Suprapubic skin (tissue), 4 donors: ENCODE measurements at places on chromosomes 12 and 14. TPM values are rescaled to one million over a fixed set of nuclear protein-coding genes. Genes with fewer than 3 reads are reported as not detected.
A peak's percentile ranks its signal among the peaks of the same experiment; 100 is the strongest.

Gene FGF6
- not detected for total RNA-seq

Gene IAPP
- total RNA-seq, result not detected

Gene GPR132
- 0.96 TPM for total RNA-seq

Gene APOLD1
- total RNA-seq, result 25.5 TPM

Gene GALC
- total RNA-seq, result 15.5 TPM

Gene SERPINA1
- 7.2 TPM for total RNA-seq

DNA sequence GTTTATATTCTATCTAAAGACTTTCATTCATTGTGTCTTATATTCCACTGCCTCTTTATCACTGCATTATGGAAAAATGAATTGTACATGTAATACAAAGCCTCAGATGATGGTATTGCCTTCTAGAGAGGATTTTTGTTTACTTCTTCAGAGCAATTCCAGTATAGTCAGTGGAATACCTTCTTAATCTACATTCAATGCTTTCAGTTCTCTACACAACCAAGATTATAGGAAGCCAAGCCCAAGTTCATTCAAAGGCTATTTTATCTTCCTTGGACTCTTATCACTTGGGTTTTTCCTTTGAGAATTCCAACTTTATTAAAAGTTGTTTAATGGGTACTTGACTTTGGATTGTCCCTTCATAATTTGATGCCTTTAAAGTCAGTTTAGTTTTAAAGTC lies 1971.0 kb upstream of the FLRT2 start:
- no peak for DNase-seq

DNA sequence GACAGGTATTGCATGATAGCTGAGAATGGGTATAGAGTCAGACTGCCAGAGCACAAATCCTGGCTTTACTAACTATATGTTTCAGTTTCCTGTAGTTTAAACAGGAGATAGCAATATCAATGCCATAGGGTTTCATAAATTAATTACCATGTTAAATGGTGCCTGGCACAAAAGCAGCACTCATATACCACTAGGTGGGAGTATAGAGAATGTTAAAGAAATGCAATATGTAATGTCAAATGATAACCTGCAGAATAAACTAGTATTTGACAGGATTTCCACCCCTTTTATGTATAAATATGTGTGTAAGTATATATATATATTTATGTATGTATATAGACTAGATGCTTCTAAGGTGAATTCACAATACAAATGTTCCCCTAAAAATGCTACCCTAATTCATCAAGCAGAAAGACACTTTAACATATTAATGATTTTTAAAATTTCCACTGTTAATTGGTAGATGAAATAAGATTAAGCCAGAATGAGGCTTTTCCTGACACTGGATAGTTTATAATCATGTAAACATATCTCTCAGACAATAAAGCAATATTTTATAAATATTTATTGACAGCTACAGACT lies 8.6 kb downstream of the WDR89 start:
- no peak for DNase-seq

DNA sequence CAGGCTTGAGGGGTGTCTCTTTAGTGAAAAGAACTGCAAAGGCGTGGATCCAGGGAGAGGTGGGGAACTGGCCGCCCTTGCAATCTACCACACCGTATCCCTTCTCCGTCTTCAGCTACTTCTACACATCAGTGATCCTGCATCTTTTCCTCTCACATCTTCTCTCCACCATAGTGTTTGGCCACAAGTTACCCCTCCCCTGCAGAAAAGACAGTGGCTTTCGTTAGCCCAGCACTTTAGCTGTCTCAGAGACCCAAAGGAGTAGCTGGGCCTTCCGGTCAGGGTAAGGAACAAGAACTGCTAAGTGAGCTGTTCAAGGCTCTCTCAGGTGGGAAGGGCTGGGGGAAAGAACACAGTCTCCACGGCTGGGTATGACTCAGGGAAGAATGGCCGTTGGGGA lies 158.4 kb downstream of the NDUFA12 start:
- DNase-seq, result no peak

- no peak for DNase-seq
These were observed 86.7 kb downstream of the LRP6 start for GRCh38 chr12:12180136-12180535.

DNA sequence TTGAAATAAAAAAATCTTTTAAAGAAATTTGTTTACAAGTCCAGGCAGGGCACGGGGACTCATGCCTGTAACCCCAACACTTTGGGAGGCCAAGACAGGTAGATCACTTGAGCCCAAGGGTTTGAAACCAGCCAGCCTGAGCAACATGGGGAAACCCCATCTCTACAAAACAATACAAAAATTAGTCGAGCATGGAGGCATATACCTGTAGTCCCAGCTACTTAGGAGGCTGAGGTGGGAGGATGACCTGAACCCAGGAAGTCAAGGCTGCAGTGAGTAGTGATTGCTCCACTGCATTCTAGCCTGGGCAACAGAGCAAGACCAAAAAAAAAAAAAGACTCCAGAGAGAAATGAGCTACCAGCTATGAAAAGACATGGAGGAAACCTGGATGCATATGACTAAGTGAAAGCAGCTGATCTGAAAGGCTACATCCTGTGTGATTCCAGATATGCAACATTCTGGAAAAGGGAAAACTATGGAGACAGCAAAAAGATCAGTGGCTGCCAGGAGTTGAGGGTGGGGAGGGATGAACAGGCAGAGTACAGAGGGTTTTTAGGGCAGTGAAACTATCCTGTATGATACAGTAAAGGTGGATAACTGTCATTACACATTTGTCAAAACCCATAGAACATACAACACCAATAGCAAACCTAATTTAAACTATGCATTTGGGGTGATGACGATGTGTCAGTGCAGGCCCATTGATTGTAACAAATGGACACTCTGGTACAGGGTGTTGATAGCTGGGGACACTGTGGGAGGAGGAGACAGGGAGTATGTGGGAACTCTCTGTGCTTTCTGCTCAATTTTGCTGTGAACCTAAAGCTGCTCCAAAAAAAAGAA lies 59.9 kb downstream of the PRKAB1 start:
- DNase-seq, result no peak

DNA sequence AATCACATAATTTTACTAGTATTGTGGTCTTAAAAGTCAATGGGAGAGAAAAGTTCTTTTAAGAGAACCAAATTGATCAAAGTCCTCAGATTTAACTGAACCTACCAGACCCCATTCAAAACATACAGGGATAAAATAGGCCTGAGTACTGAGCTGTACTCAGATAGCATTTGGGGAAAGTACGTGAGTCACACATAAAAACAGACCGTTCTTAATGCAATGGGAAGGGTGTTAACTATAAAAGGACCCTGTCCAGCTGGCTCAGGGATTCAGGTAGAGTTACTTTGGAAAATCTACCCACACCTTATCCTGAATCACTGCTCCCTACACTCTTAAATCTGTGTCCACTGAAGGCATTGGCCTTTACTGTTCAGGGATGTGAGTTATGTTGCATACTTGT lies 78.0 kb downstream of the PTPN21 start:
- no peak for DNase-seq

DNA sequence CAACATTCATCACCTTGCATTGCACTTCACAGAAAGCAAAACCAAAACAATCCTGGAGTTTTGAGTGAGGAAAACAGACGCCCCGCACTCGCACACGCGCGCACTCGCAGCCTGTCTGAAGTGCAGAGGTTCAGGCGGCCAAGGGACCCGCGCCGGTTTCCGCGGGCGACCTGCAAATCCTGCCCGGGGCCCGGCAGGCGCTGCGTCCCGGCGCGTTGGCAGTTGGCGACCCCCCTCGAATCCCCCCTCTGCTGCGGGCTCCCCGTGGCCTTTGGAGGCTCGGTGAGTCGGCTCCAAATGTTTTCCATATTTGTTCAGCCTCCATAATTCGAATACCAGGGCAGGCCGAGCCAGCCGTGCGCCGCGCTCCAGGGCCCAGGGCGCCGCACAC lies at the start of gene SSPN:
Gene SSPN (plus strand): TSS at position 324 of the 391 bp plus-strand sequence. CDS start 100 bp downstream, outside the sequence.
- DNase-seq, result peak; percentile 86

DNA sequence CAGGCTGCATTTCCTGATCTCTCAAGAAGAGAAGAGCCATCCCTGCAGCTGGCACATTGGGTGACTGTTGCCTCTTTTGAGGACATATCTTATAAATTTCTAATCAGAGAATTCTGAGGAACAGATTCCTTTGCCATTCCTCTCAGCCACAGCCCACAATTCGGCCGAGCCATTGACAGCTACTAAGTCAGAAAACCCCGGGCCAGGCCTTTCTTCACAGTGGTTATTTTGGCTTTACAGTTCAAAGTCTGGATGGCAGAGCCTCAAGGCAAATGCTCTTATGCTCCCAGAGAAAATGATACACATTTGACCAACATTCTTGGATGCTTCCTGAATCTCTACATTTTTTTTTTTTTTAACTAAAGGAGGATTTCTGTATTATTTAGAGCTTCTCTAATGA lies 138.4 kb upstream of the FRMD6 start:
- DNase-seq, result no peak

GRCh38 chr14:87286191-87286590 lies 706.8 kb downstream of the GALC start:
- DNase-seq, result no peak
